ENCODE measurements at places on chromosomes 6 and 20. TPM values are rescaled to one million over a fixed set of nuclear protein-coding genes. Genes with fewer than 3 reads are reported as not detected.

DNA sequence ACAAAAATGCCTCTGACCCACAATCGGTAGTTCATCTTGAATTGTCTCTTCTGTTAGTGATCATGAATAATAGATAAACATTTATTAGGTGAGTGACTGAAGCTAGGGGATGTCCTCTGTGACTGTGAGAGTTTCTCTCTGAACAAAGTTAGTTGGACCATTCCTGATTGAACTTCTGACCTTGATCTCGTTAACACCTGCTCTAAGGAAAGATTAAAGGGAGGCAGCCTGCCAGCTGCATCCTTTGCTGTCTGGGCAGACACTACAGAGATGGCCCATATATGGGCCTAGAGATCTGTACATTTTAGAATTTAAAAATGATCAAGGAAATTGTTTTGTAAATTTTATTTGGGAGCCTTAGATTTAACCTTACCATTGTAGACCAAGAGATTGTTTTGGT, 27.3 kb downstream of the MAPK14 start:
- no peaks in the 10 kb centered on the region for H3K27me3 ChIP-seq
- H3K4me1 ChIP-seq: peaks cover 4% of the 10 kb centered on the region
- peak; percentile 7 for DNase-seq
- H3K27ac ChIP-seq: no peak overlapping the region
- peaks cover 19% of the 10 kb centered on the region for H3K36me3 ChIP-seq

DNA sequence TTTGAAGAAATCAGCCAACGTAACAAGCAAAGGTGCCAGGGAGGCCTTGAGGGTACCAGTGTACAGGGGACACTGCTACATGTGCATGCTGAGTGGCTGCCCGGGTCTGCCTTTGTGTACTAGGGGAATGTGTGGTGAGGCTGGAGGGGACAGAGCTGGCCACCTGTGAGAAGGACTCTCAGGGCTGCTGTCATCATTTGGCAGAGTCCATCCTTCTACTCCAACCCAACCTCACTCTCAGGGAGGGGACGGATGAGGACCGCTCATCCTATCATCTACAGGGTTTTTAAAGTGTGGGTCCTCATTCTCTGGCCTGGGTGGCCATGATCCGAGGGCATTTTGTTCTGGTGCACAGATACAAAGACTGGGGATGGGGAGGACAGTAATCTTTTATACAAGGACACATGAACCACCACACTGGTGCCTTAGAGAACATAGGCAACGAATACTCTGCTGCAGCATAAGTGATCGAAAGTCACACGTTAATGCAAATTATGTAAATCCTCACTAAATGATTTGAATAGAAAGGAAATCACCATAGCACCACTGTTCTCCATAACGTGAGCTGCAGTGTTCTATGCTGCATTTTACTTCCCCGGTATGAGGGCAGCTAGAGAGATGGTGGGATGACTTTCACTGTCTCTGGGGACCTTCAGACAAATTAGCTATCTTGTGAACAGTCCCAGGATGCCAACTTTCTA, 181.4 kb downstream of the GMPR start:
- H3K27ac ChIP-seq: no peak overlapping the region
- no peak overlapping the region for H3K4me3 ChIP-seq
- no peaks in the 10 kb centered on the region for H3K36me3 ChIP-seq
- DNase-seq: no peak
- H3K4me1 ChIP-seq: no peaks in the 10 kb centered on the region
- no peaks in the 10 kb centered on the region for H3K27me3 ChIP-seq

DNA sequence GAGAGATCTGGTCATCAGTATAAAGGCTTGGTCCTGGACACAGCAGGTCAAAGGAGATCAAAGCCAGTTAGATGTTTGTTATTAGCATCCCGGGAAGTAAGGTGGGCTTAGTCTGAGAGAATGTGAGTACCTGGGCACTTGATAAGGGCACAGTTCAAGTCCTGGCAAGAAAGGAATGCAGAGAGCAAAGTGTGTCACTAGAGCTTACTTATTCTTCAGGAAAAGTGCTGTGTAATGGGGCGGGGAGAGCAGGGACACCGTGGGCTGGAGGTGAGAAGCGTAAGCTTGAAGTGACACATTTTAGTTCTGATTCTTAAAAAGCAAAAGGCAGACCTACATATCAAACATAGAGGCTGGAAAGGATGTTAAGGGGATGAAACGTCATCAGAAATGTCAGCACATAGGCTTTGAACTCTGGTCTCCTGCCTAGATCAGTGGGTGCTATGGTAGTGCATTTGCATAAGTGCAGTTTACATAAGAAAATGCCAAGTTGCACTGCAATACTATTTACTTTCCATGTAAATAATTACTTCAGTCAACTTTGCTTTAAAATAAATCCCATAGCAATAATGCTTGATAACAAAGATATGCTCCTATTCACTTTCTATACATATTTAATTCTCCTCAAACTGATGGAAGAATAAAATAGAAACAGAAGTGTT, 2.6 kb downstream of the SAMD5 start:
- peaks cover 8% of the 10 kb centered on the region for H3K36me3 ChIP-seq
- H3K4me1 ChIP-seq: no peaks in the 10 kb centered on the region
- peak; percentile 6 for DNase-seq
- peak overlapping the region; percentile 91 for H3K4me3 ChIP-seq
- no peaks in the 10 kb centered on the region for H3K27me3 ChIP-seq

GRCh38 chr6:36113703-36114102, 16.6 kb upstream of the MAPK13 start:
- H3K4me3 ChIP-seq: no peak overlapping the region
- H3K27me3 ChIP-seq: no peaks in the 10 kb centered on the region
- H3K36me3 ChIP-seq: no peaks in the 10 kb centered on the region

DNA sequence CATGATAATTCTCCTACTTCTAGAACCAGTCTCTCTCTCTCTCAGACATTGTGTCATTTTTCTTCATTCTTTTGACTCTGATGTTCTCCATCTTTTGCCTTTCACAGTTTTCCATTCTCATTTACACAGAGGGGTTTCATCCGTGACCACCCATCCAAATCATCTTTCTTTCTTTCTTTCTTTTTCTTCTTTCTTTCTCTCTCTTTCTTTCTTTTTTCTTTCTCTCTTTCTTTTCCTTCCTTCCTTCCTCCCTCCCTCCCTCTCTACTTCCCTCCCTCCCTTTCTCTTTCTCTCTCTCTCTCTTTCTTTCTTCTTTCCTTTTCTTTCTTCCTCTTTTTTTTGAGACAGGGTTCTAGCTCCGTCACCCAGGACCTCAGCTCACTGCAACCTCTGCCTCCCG, 19.9 kb upstream of the SASH1 start:
- H3K4me1 ChIP-seq: no peaks in the 10 kb centered on the region
- H3K27ac ChIP-seq: no peak overlapping the region
- no peaks in the 10 kb centered on the region for H3K36me3 ChIP-seq
- H3K4me3 ChIP-seq: no peak overlapping the region
- H3K27me3 ChIP-seq: no peaks in the 10 kb centered on the region

GRCh38 chr20:61353261-61354000, 101.4 kb downstream of the CDH4 start:
- H3K4me3 ChIP-seq: no peak overlapping the region
- no peak for DNase-seq
- H3K36me3 ChIP-seq: no peaks in the 10 kb centered on the region
- no peaks in the 10 kb centered on the region for H3K4me1 ChIP-seq
- peaks cover 34% of the 10 kb centered on the region for H3K27me3 ChIP-seq

- H3K4me3 ChIP-seq: no peak overlapping the region
- no peaks in the 10 kb centered on the region for H3K36me3 ChIP-seq
- DNase-seq: no peak
- no peak overlapping the region for H3K27ac ChIP-seq
Observed at GRCh38 chr6:153590411-153590810, 448.6 kb upstream of the OPRM1 start.

The SEMG1 gene
- total RNA-seq: not detected

The HLA-DOB gene
- total RNA-seq: 0.10 TPM

GRCh38 chr6:25122001-25122400, 157.2 kb upstream of the CARMIL1 start:
- H3K4me3 ChIP-seq: no peak overlapping the region
- no peaks in the 10 kb centered on the region for H3K27me3 ChIP-seq
- no peaks in the 10 kb centered on the region for H3K36me3 ChIP-seq
- peak; percentile 54 for DNase-seq

- H3K4me3 ChIP-seq: no peak overlapping the region
- H3K36me3 ChIP-seq: no peaks in the 10 kb centered on the region
- H3K27me3 ChIP-seq: no peaks in the 10 kb centered on the region
Observed at GRCh38 chr6:28565823-28566526, 40.3 kb downstream of the GPX5 start.

DNA sequence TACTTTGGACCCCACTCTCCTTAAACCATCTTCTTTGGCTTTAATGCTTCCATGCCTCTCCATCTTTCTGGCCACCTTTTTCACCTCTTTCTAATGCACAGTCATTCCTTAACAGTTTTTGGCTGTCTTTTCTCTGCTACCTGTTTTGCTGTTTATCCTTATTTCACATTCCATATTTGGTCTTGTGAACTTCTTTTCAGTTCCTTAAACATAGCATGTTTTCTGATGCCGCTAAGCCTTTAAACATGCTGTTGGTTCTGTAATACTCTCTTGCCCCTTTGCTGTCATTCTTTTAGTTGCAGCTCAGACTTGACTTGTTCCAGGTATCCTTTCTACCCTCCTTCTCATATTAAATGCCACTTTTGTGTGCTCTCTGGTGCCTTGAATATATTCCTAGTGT, 35.8 kb downstream of the TOP1 start:
- peaks cover 86% of the 10 kb centered on the region for H3K36me3 ChIP-seq
- no peak overlapping the region for H3K4me3 ChIP-seq
- no peak for DNase-seq
- no peak overlapping the region for H3K27ac ChIP-seq

The DLK2 gene
- 5.8 TPM for total RNA-seq

GRCh38 chr6:101088594-101088993, 207.5 kb upstream of the ASCC3 start:
- H3K36me3 ChIP-seq: no peaks in the 10 kb centered on the region
- H3K27ac ChIP-seq: no peak overlapping the region
- H3K4me1 ChIP-seq: peaks cover 14% of the 10 kb centered on the region
- DNase-seq: no peak
- no peaks in the 10 kb centered on the region for H3K27me3 ChIP-seq
- H3K4me3 ChIP-seq: no peak overlapping the region

GRCh38 chr20:51554538-51555165, 12.1 kb upstream of the NFATC2 start:
- H3K4me3 ChIP-seq: no peak overlapping the region
- H3K27me3 ChIP-seq: peaks cover 16% of the 10 kb centered on the region
- no peaks in the 10 kb centered on the region for H3K36me3 ChIP-seq
- no peaks in the 10 kb centered on the region for H3K4me1 ChIP-seq
- H3K27ac ChIP-seq: no peak overlapping the region
- no peak for DNase-seq

DNA sequence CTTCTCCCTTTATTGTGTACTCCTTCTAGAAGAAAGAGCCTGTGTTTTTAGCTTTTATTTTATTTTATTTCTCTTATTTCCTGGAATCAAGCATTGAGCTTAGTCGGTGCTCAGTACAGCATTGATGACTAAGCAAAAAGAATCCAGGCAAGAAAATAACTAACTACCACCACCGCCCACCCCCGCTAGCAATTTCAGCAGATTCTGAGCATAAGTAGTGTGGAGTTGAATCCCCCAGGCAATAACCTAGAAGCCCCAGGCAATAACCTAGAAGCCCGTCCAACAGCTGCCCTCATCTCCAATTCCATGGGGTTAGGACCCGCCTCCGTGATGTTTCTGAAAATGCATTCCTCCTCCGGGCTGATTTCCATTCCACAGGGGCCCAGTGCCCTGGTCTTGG, 258.0 kb upstream of the TAB2 start:
- DNase-seq: peak; percentile 86
- H3K27me3 ChIP-seq: no peaks in the 10 kb centered on the region
- no peaks in the 10 kb centered on the region for H3K36me3 ChIP-seq
- H3K4me1 ChIP-seq: peaks cover 55% of the 10 kb centered on the region

DNA sequence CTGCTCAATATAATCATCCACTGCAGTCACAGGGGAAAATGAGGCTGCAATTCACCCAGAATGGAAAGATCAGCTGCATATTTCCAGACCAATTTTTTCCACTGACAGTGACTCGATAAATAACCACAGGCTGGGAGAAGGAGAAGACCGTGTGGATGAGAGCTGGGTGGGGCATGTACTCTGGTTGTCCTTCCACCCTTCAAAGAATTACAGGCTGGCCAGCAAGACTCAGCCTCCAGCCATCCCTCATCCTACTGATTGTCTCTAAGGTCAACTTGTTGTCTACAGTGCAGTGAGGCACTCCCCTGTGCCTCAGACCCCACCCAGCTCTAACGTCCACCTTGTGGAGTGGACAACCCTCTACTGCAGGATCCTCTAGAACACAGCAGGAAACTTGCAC, 14.5 kb upstream of the MAS1 start:
- H3K27me3 ChIP-seq: no peaks in the 10 kb centered on the region
- no peaks in the 10 kb centered on the region for H3K36me3 ChIP-seq
- H3K27ac ChIP-seq: no peak overlapping the region
- H3K4me1 ChIP-seq: peaks cover 5% of the 10 kb centered on the region

The ANKEF1 gene
- not detected for total RNA-seq

The TSPYL1 gene
- total RNA-seq: 57.6 TPM

DNA sequence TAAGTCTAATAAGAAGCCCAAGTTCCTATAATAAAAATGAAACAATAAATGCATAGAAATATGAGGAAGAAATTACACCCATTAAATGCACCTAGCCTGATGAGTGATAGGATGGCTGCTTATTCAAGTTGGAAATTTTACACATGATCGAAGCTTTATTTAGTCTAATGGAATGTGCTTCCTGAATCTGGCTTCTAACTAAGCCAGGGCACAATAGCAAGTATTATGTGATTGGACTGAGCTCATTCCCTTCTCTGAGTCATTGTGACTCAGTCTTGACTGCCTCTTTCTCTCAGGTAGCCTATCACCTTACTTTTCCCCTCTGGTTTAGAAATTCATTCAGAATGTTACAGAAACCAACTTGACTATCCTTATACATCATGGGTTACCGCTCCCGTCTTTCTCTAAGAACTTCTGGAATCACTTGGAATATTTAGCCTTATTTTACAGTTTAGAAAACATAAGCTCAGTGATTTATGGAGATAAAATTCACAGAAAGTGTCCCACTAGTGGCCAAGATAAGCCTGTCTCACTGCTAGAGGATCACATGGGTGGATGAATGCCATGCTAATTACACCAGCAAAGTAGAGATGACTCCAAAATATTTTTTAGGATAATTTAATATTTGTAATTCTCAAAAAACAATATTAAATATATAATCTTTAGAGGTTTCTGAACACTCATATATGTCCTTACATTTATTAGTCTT, 505.3 kb upstream of the JAG1 start:
- no peak overlapping the region for H3K4me3 ChIP-seq
- peaks cover 5% of the 10 kb centered on the region for H3K27me3 ChIP-seq
- H3K4me1 ChIP-seq: peaks cover 5% of the 10 kb centered on the region

- peak overlapping the region; percentile 93 for H3K27ac ChIP-seq
- DNase-seq: no peak
- H3K27me3 ChIP-seq: no peaks in the 10 kb centered on the region
- H3K36me3 ChIP-seq: peaks cover 20% of the 10 kb centered on the region
- peaks cover 15% of the 10 kb centered on the region for H3K4me1 ChIP-seq
Observed at GRCh38 chr6:139373928-139374356, 506 bp downstream of the CITED2 start.

GRCh38 chr6:35080821-35081425, 60.2 kb downstream of the TCP11 start:
- no peak for DNase-seq
- no peak overlapping the region for H3K4me3 ChIP-seq
- no peaks in the 10 kb centered on the region for H3K4me1 ChIP-seq
- H3K27me3 ChIP-seq: no peaks in the 10 kb centered on the region

Data from SJCRH30 (cell line).